ENCODE measurements at places on chromosomes 11 and 22. TPM values are rescaled to one million over a fixed set of nuclear protein-coding genes. Genes with fewer than 3 reads are reported as not detected.

GRCh38 chr11:84103096-84103495 is 816.9 kb upstream of the CCDC90B start:
- DNase-seq = peak; percentile 17

- no peak for DNase-seq
These were observed 271.1 kb downstream of the BUD13 start for GRCh38 chr11:116501728-116502127.

DNA sequence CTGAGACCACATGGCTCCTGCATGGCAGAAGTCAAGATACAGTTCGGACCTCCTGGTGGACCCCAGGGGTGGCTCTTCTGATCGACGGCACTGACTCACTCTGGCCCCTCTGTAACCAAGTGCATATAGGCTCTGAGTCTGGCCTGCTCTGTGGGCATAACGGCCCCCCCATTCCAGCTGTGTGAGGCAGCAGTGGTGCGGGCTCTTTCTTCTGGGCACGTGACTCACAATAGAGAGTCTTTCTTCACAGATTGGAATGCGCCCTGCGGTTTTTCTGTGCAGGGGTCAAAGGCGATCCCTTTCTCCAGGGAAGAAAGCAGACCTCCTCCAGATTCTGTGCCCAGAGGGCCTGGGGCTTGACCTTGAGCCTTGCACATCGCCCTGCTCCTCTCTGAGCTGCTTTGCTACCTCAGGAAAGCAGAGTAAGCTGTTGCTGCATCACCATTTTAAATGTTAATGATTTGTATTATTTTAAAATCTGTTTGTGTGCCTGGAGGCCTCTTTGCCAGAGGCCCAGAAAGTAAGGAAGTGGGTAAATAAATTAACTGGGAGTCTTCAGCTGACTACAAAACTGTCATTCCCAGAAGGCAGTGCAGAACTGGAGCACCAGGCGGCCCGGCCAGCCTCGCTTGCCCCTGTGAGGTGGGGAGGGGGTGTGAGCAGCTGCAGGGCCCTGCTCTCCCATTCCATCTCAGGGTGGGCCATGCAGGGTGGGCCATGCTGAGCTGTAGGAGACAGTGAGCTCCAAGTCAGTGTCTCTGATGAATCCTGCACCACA is 199.0 kb downstream of the GRIK4 start:
- peak; percentile 33 for DNase-seq

GRCh38 chr11:119622454-119623143 is 106.4 kb downstream of the NECTIN1 start:
- DNase-seq = peak; percentile 32

- DNase-seq = no peak
These were observed 44.7 kb downstream of the REXO2 start for GRCh38 chr11:114483929-114484328.

GRCh38 chr11:32137263-32137662 is 46.4 kb downstream of the RCN1 start:
- DNase-seq = peak; percentile 19

DNA sequence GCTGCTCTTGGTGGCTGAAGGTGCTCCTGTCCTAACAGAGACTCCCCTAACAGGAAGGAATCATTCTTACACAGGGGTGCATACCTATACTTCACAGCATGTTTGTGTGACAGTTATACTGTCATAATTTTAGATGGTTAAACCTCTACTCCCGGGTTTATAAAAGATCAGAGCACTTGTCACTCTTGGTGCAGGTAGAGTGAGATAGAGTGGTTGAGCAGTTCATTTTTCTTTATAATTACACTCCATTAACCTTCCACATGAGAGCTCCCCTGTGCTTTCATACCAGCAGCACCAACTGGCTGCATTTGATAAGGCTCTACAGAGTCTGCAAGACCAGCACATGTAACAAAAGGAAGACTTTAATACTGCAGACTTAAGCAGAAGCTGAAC is 72.9 kb downstream of the LARGE2 start:
- DNase-seq = no peak

DNA sequence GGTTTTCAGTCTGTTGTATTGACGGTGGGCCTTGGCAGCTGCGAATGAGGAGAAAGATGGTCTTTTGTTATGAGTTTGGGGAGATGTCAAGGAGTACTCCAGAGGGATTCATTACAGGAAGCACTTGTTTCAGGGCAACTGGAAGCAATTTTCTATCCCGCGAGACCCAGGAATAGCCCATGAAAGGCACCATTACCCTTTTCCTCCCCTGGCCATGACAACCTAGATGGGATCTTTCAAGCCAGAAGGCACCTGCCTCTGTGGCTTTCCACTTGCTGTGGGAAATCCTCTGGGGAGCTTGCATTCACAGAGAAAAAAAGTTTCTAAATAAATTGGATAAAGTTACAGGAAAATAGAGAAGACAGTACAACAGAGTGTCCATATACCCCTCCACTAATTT is 2.7 kb downstream of the ZNF215 start:
- no peak for DNase-seq

GRCh38 chr11:123973816-123974215 is 3.8 kb downstream of the OR10S1 start:
- DNase-seq = peak; percentile 4

- no peak for DNase-seq
These were observed 12.1 kb downstream of the TTLL8 start for GRCh38 chr22:50046019-50046415.

GRCh38 chr11:20050551-20051333 is 109.5 kb downstream of the DBX1 start:
- no peak for DNase-seq

DNA sequence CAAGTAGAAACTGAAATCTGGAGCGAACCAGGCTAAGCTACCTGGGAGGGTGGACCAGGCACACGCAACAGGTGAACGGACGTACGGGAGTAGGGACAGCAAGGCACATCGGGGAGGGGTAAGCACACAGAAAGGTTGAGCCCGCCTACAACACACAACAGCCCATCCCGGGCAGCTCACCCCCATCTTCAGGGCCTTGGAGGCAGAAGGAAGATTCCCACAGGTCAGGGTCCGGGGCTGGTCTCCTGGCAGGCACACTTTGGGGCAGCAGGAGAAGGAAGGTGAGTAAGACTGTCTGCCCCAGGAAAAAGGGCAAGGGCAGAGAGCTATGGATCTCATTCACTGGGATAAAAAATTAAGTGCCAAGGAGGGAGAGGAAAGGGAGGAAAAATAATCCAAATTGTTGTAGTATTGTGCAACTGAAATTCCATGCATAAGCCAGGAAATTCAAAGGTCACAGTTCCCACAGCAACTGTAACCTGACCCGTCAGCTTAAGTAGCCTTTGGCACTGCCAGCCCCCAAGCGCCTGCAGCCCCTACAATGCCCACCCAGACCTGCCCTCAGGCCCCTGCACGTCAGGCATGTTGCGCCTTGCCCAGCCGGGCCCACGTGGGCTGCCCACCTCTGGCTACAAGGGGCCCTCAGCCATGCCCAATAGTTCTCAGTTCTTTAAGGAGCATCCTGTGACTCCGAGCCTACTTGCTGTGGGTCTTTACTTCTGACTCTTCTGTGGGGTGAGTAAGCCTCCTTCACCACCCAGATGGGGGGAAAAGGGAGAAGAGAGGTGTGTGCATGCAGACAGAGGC is 51.8 kb downstream of the MICAL3 start:
- peak; percentile 62 for DNase-seq

DNA sequence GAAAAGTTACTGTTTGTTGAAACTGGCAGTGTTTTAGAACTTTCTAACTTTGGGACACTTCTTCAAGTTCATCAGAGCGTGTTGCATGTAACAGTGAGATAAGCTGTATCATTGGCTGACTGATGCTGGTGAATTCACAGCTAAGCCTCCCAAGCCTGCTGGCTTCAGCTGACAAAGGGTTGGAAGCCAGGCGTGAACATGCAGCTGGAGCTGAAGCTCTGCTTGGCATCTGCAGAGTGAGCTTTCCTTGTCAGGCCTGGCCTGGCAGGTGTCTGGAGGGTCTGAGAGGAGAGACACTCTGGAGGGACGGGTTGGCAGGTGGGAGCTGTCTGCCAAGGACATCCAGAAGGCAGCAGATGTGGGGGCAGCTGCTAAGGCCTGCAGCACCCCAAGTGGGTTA is 1.5 kb downstream of the AMPD3 start:
- DNase-seq = peak; percentile 76

GRCh38 chr11:68257477-68258362 is 14.1 kb downstream of the C11orf24 start:
- peak; percentile 93 for DNase-seq

GRCh38 chr11:92852229-92852628 is 117.2 kb upstream of the MTNR1B start:
- peak; percentile 49 for DNase-seq

DNA sequence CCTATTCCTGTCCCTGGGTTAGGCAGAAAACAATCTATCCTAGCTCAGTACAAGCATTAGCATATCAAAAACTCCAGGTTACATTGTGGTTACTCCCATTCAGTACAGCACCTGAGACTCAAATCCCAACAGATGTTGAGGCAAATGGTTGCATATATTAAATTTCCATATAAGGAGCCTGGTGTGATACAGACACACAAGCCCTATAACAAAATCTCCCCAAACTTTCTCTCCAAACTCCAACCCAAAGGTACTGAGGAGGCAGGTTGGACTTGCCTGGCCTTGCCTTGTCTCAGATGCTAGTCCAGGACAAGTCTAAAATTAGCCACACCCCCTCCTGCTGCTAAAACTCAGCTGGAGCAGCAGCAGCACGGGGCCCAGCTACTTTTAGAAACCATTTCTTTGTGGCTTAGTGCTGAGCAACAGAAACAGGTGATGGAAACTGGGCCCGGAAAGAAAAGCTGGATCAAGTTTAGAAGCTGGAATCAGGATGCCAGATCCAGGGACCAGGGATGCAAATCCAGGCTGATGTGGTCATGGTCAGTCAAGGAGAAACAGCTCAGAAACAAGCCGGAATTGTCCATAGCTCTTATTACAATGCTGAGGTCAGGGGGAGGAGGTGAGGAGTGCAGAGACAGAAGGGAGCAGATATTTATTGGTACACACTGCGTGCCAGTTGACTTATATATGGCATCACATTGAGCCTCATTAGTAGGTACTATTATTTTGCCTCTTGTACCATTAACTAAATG is 73.7 kb upstream of the AMOTL1 start:
- peak; percentile 68 for DNase-seq

DNA sequence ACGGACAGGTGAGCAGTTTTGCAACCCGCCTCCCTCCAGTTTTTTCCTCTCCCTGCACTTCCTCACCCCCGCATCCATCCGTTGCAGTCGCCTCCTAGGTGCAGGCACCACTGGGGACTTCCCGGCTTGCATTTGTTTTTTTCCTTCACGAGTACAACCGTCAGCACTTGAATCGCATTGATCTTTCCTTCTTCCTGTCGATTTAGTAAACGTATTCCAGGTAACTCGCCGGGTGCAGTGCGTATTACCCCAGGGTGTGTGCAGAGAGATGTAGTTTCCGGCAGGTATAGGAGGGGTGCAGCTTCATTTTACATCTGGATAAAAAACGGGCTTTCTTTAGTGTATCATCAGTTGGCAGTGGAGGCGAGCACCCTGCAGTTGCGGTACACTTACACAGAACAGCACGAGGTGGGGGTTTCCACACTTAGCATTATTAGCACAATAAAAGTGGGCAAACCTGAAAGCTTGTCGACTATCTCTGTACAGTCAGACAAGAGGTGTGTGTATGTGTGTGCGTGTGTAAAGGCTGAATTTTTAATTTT is at the start of gene SORL1-AS1:
SORL1-AS1 (minus strand) TSS at position 359 of the 542 bp plus-strand sequence.
- DNase-seq = no peak

- DNase-seq = no peak
These were observed 31.3 kb downstream of the BCR start for GRCh38 chr22:23211622-23212021.

DNA sequence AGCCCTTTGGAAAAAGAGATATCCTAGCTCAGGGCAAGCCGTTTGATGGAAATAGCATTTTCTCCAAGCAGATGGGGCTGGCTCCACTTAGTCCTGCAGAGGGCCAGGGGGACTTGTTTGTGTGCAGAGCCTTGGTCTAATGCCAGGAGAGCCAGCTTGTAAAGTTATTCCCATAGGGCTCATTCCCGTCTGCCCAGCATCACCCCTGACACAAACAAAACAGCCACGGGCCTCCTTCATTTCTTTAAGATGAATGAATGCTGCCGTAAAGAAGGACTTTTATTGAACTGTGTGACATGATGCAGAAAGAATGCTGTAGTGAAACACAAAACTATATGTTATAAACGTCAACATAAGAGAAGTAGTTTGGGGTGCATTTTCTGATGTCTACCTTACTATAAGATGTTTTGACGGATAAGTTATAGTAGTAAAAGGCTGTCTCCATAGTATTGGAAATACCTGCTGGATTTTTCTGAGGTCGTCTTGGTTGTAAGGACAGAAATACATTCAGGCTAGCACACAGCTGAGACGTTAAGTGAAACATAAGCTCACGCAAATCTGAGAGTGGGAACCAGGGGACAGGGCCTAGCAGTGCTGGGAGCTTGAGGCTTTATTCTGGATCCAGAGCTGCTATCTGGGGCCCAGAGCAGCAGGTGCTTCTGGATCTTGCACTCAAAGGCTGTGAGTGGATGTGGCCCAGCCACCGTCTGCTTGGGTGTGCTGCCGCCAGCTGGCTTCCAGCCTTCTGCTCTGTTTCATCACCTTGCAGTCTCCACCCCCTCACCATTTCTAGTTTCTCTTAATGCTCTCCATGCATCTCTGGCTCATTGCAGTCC is 53.3 kb downstream of the NCAM1 start:
- peak; percentile 75 for DNase-seq

FXYD2 gene
- 0.83 TPM for polyA plus RNA-seq

PDE2A gene
- polyA plus RNA-seq = 13.1 TPM

ANGPTL5 gene
- polyA plus RNA-seq = 0.23 TPM

P2RX6 gene
- polyA plus RNA-seq = 15.9 TPM

APLNR gene
- 108 TPM for polyA plus RNA-seq

SMTNL1 gene
- 93.2 TPM for polyA plus RNA-seq

MFRP gene
- polyA plus RNA-seq = not detected

CDON gene
- 38.0 TPM for polyA plus RNA-seq

SLC17A6 gene
- polyA plus RNA-seq = 0.03 TPM

OR2AG1 gene
- 0.04 TPM for polyA plus RNA-seq
